ENCODE measurements at places on chromosomes 5 and 9.

DNA sequence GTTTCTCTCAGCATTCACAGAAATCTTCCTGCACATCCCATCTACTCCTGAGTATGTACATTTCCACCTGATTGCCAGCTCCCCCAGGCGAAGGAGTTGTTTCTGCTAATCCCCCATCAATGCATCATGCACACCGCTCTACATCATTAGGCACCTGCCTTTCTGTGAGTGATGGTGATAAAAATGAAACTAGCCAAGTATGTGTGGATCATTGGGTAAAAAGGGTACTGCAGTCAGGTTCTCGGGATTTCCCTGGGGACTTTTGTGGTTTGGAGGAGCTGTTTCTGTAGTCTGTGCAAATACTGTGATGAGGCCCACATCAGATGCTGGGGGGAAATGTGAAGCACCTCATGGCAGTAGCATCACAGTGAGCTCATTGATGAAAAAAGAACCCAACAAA lies 30.4 kb downstream of the CAMK4 start:
- DNase-seq: no peak

GRCh38 chr5:170273968-170274710 lies 23.4 kb downstream of the LCP2 start:
- DNase-seq: no peak

GRCh38 chr9:2923766-2924379 lies 80.0 kb upstream of the PUM3 start:
- DNase-seq: no peak

GRCh38 chr5:139774980-139775661 lies 20.5 kb upstream of the PSD2 start:
- DNase-seq: peak; percentile 42

DNA sequence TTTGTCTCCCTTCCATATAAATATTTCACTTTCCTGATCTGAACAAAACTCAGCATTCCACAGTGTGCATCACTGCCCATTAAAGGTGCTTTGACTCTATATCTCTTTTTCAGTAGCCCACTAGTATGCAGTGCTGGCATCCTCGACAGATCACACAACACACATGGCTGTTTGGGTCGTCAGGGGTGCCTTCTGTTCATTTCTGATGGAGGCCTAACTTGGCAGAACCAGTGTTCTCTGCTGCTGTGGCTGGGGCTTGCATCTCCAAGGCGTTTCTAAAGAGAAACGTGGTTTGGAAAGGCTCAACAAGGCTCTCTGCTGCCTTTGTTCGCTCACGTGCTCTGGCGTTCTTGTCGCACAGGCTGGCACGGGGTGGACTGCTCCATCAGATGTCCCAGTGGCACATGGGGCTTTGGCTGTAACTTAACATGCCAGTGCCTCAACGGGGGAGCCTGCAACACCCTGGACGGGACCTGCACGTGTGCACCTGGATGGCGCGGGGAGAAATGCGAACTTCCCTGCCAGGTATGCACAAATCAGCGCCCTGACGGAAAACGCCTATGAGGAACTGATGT lies 97.7 kb upstream of the PRRC1 start:
- DNase-seq: no peak

DNA sequence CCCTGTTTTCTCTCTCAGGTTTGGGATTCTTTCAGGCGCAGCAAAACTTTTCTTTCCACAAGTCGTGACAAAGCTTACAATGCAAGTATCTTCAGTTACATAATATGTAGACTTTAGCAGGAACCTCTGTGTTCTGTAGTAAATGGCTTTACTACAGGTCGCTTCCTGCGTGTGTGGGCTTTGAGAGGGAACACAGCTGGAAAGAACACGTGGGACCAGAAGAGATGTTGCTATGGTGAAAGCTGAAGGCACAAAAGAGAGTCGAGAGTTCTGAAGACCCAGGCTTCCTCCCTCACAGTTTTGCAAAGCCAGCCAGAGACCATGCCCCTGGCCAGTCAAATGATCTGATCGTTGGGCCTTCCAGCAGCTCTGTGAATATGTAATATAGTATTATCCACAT lies 4.0 kb downstream of the ANKRD55 start:
- no peak for DNase-seq

- DNase-seq: no peak
Observed at GRCh38 chr5:142697356-142698255, 11.7 kb upstream of the FGF1 start.

DNA sequence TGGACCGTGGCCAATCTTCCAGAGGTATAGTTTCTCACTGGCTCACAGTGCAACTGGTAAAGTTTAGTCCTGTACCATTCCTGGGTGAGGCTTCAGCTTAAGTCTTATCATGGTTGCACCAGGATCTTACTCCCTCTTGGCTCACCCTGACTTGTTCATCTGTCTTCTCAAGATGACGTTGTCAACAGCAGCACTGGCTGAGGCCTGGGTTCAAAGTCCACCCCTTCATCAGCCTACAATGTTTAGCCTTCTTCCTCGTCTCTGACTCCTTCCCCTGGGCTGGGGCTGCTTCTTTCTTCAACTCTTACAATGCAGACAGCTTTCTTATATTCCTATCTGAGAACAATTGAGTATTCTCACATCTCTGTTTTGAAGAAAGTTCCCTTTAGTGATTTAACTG lies 311.1 kb upstream of the CLINT1 start:
- DNase-seq: no peak

- no peak for DNase-seq
Observed at GRCh38 chr5:178205749-178206047, 1.4 kb downstream of the HNRNPAB start.

GRCh38 chr5:33808699-33809098 lies 83.1 kb downstream of the ADAMTS12 start:
- DNase-seq: no peak

GRCh38 chr5:178488696-178489095 lies 101.5 kb downstream of the COL23A1 start:
- DNase-seq: no peak

GRCh38 chr9:96553070-96553469 lies 66.6 kb downstream of the CDC14B start:
- DNase-seq: no peak

GRCh38 chr9:134271338-134272301 lies 54.6 kb upstream of the RXRA start:
- DNase-seq: no peak

DNA sequence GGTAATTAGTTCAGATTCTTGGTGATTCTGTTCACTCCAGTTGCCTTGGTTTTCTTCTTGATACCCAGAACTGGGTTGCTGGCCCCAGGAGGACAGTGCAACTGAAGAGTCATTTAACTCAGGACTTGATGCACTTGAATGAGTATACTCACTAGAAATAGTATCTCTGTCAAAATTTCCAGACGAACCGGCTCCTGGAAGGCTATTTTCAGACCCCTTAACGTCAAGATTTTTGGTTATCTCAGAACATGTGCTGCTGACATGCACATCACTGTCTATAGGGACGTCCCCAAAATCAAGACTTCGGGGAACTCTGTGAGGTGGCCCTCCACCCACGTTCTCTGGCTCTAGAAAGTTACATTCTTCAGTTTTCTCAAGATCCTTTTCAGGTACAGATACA lies 56.7 kb upstream of the PCA3 start:
- no peak for DNase-seq

GRCh38 chr5:124713595-124713994 lies 32.8 kb downstream of the ZNF608 start:
- no peak for DNase-seq

GRCh38 chr5:7742241-7742656 lies 108.7 kb downstream of the CFAP90 start:
- no peak for DNase-seq

GRCh38 chr9:81787747-81788632 lies 98.6 kb upstream of the TLE1 start:
- DNase-seq: no peak

DNA sequence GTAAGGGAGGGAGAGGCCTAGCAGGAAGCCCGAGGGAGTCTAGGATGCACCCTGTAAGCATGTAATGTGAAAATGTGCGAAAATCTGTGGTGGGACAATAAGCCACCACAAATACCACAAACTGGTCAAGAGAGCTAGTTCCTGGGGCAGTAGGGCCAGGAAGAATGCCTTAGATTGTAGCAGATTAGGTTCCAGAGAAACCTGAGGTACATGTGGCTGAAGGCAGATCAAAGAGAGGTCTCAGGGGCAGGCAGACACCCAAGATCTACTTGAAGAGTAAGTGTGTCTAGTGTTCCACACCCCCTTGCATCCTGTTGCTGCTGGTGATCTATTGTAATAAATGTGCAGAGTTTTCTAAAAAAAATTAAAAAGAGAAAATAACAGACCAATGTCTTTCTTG lies 1677.3 kb upstream of the CDH6 start:
- DNase-seq: no peak

DNA sequence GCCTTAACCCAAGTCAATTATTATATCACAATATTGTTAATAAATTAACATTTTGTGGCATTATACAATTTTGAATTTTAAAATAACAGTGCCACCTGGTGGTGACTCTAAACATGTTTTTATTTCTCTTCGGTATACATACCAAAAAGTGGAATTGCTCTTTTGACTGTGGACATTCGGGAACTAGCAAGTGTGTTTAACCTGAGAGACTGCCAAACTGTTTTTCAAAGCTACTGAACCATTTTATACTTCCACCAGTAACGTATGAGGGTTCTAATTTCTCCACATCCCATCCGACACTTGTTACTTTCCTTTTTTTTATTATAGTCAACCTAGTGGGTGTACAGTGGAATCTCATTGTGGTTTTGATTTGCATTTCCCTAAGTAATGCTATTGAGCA lies 18.3 kb upstream of the HSDL2 start:
- DNase-seq: no peak

- no peak for DNase-seq
Observed at GRCh38 chr5:178370102-178370501, 137.5 kb upstream of the PHYKPL start.

DNA sequence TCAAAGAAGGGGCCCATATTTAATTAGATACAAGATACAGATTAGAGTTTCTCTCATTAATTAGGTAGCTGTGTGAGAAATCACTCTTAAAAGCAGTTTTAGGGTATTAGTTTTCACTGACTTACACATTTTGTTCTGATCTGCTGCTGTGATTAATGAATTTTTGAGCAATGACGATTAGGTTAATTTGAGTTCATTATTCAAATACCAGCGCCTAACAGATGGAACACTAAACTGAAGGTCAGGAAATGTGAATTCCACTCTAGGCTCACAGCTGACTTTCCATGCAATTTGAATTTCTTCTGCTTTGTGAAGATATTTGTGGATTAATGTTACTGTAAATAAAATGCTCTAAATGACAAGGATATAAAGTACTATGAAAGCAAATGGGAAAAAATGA lies 380.6 kb downstream of the ADGRV1 start:
- DNase-seq: no peak

- no peak for DNase-seq
Observed at GRCh38 chr9:75911390-75911789, 20.9 kb downstream of the PCSK5 start.

DNA sequence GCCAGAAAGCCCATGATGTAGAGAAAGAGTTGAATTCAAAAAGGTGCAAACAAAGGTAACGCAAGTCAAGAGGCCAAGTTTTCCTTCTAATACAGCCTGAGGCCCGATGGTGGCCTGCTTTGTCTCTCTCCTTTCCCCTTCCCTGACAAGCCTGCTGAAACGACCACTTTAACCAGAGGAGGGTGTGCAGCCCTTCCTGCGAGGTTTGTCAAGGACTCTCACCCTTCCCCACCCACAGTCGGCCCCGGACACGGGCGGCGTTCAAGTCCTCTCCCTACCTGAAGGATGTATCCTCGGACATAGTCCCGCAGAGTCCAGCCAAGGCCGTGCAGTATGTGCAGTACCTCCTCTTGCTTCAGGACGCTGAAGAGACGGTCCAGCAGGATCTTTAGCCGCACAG lies 318.2 kb downstream of the BNC2 start:
- DNase-seq: no peak

DNA sequence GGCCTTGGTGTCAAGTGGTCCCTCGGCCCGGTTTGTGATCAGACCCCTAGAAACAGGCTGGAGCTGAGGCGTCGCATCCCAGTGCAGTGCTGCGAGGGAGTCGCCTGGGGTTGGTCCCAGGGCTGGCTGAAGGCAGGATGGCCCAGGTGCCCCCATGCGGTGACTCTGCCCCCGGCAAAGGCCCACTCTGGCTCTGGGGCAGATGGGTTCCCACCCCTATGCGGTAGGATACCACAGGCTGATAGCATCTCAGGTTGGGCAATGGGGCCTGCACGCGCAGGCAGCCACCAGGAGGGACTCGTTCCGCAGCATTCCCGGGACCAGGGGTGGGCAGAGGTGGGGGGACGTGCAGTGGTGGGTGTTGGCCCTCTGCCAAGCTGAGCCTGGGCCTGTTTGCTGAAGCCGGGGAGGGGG lies 86.0 kb downstream of the RXRA start:
- DNase-seq: no peak

- DNase-seq: no peak
Observed at GRCh38 chr5:62585306-62585705, 6.7 kb downstream of the LRRC70 start.

DNA sequence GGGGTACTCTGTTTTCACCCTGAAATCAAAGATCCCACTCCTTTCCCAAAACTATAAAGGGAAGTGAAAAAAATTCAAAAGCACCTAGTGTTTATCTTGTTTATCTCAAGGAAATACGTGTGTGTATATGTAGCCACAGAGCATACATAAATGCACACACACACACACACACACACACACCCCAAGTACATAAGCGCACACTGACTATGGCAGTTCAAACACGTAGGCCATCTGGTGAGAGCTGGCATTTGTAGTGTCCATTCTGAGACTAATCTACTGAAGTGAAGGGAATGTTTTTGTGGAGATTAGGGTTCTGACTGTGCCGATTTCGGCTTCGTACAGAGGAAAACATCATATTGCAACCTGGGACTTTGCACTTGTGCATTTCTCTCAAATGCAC lies 451.7 kb downstream of the BNC2 start:
- DNase-seq: no peak

- no peak for DNase-seq
Observed at GRCh38 chr9:33719581-33720374, 75.6 kb upstream of the PRSS3 start.

DNA sequence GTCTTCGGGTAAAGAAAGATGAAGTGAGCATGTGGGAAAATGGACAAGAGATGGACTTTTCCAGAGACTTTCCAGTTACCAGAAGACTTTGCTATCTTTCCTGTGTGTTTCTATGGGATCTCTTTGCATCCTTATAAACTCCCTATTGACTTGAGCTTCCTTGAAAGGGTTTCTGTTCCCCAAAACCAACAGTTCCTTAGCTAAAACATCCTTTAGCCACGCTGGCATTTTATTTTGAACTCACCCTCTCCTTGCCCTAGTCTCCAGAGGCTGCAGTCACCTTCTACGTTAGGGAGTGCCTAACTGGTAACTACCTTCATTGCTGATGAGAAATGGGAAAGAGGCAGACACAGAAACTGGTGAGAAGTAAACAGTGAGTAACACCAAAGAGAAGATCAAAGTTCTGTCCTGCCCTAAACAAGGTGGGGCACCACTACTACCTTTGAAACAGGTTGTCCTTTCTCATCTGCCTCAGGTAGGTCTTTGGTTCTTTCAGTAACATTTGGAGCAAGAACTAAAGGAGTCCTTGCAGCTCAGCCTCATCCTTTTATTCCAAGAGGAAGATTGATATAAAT lies 402.9 kb downstream of the ENC1 start:
- no peak for DNase-seq
